DMS79 treated with DMSO at 0.1 percent for 48 hours (cell line): ENCODE measurements at places on chromosomes 11 and 22.

DNA sequence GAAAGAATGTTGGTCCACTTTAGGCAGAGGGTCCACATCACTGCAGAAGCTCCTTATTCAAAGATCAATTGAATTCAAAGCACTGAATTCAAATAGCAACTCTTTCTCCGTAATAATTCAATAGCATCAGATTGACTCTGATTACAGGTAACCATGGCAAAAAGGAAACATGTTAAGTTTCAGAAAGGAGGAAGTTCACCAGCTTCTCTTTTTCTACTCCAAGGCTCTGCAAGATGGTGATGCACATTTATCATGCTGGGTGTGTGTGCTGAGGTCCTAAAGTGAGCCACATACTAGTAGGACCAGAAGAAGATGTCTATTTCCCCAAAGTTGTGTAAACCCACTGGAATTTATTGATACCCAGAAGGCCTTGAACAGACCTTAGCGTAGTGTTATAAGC is 18.0 kb upstream of the DRD2 start:
- no peak for DNase-seq

DNA sequence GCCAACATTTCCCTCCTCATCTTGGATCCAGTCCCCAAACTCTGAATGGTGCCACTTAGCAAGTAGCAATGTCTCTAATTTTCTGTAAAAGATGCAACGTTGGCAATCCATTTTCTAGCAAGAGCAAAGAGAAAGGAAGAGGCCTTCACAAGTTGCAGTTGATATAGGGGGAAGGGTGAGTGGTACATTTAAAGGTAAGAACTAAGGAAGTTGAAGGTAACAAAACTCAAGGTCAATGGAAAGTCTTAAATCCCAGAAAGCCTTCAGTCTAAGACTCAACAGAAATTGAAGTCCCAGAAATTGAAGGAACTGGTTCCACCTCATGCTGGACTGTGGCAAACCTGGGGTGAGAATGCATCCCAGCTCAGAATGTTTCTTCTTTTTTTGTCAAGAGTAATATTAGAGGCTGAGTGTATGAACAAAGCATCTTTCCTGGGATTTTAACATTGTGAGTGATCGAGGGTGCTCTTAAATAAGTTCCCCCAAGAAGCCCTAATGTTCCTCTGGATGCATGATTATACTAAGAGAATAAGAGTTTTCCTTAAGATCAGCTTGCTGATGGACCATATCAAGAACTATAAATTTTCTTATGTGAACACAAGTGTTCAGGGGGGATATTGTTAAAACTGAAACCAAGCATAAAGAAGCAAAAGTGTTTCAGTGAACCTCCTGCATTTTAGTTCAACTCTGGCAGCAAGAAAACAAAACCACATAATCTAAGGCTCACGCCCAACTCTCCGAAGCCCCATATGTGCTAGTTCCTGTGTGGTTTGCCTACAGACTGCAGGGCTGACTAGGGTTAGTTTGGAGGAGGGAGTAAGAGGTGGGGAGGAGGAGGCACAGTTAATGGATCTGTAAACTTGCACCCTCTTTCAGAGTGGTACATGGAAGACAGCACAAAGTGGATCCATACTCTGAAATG is at the start of gene GRAP2:
TSS of gene GRAP2 (plus strand) at position 779 of the 922 bp plus-strand sequence. CDS start 46,023 bp downstream, outside the sequence.
- DNase-seq, result peak; percentile 27

DNA sequence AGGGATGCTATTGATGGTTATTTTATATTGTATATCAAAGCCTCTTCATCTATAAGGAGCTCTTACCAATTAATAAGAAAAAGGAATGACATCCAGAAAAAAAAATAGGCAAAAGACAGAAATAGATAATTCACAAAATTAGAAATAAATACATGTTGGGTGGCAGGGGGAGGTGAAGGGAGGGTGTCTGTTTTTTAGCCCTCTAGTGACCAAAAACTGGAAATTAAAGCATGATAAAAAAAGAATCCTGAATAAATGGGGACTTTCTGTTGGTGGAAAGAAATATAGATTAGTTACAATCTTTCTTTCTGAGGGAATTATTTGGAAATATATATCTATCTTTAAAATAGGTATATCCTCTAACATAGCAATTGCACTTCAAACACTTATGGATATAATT is 42.0 kb upstream of the TTC36 start:
- DNase-seq, result no peak

- DNase-seq, result no peak
Measured at GRCh38 chr11:39725081-39725480, 1734.4 kb downstream of the LRRC4C start.

DNA sequence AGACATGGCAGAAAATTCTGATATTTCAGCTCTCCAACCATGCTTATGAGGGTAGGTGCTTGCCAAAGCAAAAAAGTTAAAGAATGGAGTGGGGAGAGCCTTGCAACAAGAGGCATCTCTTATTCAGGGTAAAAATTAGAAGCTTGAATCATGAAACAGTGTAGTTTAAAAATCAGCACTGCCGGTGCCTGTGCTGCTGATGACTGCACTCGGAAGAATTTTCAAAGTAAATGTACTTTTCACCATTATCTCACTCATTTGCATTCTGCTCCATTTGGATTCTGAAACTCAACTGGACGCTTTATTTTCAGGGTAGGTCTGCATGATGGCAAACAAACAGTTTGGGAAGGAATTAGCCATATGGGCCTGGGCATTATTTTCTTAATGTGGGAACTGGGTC is 126.3 kb downstream of the KIRREL3 start:
- DNase-seq, result no peak

DNA sequence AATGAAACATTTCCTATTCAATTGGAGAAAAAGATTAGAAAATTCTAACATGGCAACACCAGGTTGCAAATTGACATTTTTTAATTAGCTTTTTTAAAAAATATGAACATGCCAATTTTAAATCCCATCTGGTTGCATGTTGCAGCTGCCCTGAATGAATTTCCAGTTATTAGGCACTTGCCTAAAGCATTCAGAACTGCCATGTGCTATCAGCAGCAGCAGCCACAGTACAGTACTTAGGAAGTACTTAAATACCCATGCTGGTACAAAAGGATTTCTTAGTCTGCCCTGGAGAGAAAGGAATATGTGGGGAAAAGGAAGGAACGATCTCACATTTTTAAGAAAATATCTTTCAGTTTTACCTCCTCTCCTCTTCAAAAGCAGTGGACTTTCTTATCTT is 46.2 kb downstream of the FAM168A start:
- DNase-seq, result no peak

DNA sequence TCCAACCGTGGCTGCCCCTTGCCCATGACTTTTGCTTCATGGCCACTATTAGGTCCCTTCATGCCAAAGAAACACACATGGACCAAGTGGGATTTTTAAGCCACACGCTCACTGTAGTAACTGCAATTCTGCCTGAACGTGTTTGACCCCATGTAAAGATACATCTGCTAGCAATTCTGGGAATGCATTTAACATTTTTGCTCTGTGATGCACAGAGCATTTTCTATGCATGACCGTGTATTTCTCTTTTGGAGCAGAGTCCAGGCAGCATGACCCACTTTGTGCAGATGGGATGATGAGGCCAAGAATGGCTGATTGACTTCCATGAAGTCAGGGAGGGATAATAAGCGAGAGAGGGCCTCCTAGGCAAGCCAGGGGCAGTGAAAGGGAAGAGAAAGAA is 108.5 kb downstream of the TP53I11 start:
- DNase-seq, result no peak
